ENCODE measurements at places on chromosomes 3 and 15.

DNA sequence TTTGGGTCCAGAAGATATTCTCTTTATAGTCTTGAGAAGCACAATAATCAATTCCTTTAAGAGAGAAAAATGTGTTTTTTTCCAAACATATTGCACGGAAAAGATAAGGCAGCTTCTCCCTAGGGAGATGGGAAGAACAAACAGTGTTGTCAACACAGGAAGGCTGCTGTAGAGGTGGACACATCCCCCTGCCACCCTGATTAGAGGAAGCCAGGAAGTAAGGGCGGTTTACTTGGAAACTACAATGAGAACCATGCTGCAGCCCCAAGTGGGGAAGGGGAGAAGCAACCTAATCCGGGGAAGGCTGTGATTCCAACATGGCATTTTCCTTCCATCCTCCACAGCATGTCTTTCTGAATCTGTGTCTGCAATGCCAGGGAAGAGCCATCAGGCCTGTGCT, 256.9 kb upstream of the TGFBR2 start:
- no peak for DNase-seq

GRCh38 chr3:156246961-156247725, 126.8 kb downstream of the KCNAB1 start:
- DNase-seq: no peak

DNA sequence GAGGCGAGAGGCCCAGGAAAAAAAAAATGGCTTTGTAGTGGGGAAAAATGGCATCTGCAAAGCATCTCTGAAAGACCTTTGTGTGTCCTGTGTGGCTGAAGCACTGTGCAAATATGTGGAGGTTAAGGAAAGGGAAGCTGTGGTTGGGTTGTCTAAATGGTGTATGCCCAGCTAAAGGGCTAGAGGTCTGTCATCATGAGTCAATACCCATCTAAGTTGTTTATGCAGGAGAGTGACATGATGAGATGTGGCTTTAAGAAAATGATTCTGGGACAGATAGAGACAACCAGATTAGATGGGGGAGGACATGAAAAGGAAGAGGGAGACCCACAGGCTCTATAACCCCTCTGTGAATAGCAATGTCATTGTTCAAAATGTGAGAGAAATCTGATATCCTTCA, 280.7 kb downstream of the MFSD1 start:
- no peak for DNase-seq

GRCh38 chr3:71002298-71002697, 581.2 kb downstream of the FOXP1 start:
- no peak for DNase-seq

DNA sequence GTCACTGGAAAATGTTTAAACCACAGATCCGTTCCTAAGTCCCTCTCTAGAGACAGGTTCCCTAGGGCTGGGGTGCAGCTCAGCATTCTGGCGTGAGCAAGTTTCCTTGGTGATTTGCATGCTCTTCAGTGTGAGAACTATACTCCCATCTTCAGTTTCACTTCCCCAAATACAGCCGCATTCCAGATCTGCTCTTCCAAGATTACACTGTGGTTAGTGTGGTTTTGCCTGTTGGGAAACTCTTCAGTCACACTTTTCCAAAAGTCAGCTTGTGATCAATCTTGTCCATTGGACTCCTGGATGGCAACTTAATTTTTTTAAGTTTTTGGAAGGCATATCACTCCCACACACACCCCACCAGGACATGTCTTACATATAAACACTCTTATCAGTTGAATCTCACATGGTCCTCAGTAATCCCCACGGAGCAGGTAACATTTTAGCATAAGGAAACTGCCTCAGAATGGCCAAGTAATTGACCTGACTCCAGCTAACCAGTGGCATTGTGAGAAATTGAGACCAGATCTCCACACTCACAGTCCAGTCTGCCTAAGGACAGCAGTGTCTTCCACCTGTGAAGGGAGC, 33.5 kb upstream of the PTPN23 start:
- DNase-seq: no peak

DNA sequence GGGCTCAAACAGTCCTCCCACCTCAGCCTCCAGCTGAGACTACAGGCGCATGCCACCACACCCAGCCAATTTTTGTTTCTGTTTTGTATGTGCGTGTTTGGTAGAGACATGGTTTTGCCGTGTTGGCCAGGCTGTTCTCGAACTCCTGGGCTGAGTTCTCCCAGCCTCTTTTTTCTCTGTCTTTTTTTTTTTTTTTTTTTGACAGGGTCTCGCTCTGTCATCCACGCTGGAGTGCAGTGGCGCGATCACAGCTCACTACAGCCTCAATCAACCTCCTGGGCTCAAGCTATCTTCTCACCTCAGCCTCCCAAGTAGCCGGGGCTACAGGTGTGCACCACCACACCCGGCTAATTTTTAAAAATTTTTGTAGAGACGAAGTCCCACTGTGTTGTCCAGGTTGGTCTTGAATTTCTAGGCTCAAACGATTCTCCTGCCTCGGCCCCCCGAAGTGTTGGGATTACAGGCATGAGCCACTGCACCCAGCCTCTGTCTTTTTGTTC, 867 bp upstream of the DCAF1 start:
- DNase-seq: no peak

- no peak for DNase-seq
Measured at GRCh38 chr3:8519156-8519555, 17.5 kb downstream of the LMCD1 start.

DNA sequence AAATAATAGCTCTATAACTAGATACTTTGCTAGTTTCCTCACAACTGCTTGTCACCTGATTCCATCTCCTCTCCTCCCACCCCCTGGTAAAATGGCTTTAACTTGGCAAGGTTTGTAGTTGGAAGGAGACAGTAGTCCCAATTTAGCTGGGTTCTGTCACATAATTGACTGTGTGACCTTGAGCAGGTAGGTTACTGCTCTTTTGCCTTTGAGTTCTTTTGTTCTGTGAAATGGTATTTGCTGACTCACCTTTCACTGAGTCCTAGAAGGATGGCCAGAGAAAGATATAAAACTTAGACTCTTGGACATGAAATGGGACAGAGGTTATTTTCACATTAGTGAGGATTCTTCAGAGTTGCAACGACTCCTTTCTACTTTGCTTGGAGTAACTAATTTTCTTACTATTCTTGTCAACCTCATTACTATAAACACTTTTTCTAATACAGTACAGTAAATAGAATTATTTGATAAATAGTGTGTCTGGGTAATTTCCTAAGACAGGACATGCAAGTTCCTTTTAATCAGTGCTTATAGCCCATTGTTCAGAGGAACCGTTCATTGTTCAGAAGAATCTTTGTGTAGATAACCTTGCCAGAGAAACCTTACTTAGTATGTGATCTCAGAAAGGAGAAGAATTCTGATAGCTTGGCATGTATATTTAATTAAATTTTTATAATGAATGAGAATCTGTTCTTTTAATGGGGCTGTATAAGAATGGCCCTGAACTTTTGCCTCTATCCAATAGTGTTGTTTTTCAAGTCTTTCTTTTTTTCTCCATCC, 14.3 kb downstream of the AKAP13 start:
- DNase-seq: no peak

DNA sequence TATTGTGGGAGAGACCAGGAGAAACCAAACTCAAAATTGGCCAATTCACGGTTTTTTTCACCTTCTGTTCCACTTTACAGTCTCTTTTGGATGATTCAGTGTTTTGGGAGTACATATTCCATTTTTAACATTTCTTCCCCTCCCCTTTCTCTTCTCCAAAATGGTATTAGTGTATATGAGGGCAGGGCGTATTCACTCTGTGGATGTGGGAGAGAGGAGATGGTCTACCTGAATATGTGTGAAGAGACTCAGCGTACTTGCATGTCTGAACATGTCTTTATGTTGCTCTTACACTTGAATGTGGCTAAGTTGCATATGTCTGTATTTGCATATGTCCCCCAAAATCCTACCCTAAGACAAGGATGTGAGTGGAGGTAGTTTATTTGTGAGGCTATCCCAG, 291.0 kb upstream of the PPP2R3A start:
- DNase-seq: no peak

DNA sequence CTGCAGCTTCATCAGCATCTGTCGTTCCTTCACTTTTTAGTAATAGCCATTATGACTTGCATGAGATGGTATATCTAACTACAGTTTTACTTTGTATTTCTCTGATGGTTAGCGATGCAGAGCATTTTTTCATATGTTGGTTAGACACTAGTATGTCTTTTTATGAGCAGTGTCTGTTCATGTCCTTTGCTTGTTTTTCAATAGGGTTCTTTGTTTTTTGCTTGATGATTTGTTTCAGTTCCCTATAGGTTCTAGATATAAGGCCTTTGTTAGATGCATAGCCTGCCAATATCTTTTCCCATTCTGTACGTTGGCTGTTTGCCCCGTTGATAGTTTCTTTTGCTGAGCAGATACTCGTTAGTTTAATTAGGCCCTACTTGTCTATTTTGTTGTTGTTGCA, 487.2 kb upstream of the BCHE start:
- DNase-seq: no peak

Data from stimulated activated CD8-positive, alpha-beta memory T cell treated with anti-CD3 and anti-CD28 coated beads, Interleukin-2, amount 100 ng/mL, for 1 hour (primary cell).